ENCODE measurements at places on chromosomes 2 and 18. TPM values are rescaled to one million over a fixed set of nuclear protein-coding genes. Genes with fewer than 3 reads are reported as not detected.

Gene ATP6V1C2
- 0.90 TPM for total RNA-seq

Gene PDE6D
- total RNA-seq, result 8.7 TPM

Gene VWA3B
- total RNA-seq, result not detected

Gene SULT1C2
- not detected for total RNA-seq

Gene ICOS
- total RNA-seq, result not detected

Gene GNAL
- total RNA-seq, result 8.8 TPM

Gene CPS1
- total RNA-seq, result 12.6 TPM

Gene C2orf42
- total RNA-seq, result 14.5 TPM

Gene LNPK
- 16.6 TPM for total RNA-seq

Gene TUBA3D
- total RNA-seq, result not detected

Gene NPPC
- total RNA-seq, result not detected

Gene GAREM1
- total RNA-seq, result 10.0 TPM

Gene MYOM1
- 0.38 TPM for total RNA-seq

Gene BCL11A
- total RNA-seq, result 3.6 TPM

Gene WDR33
- total RNA-seq, result 27.0 TPM

Gene CD28
- not detected for total RNA-seq

Gene TTC39C
- total RNA-seq, result 16.0 TPM
